ENCODE measurements at places on chromosomes 16 and 17.

GRCh38 chr16:50739031-50739430 lies 2.9 kb upstream of the CYLD start:
- no peak for DNase-seq

DNA sequence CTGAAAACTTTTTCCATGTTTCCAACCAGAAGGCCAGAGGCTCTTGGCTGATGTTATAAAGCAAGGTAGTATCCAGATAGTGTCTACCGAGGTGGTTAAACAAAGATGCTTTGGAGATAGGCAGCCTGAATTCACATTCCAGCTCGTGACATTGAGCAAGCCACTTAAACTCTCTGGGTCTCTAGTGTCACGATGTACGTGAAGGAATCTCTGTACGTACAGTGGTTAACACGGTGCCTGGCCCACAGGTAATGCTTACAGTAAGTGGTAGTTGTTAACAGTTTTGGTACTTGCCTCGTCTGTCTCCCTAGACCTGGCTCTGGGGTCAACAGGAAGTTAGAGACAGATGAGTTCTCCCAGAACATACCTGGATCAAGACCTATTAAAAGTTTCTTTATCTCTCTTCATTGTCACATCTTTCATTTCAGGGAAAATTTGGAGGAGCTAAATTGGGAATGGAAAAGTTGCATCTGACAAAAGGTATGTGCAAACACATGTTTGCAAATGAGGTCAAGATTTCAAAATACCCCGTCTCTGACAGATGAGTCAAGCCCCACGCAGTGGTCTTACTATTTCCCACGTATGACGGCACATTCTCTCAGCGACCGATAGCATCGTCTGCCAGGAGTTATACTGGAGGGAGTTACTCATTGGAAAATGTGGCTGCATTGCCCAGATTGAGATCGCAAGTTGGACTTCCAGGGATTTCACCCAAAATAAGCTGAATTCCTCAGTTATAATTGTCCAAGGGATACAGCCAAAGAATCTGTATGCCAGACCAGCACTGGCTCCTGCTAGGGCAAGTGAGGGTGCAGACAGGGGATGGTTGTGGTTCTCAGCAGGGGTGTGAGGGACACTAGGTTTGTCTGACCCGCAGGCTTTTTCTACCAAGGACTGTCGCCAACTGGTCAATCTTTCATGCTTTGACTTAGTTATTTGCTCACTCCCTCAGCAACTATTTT lies 18.9 kb upstream of the MYH10 start:
- no peak for DNase-seq

GRCh38 chr16:31507617-31507928 lies 618 bp downstream of the RUSF1 start:
- no peak for DNase-seq

DNA sequence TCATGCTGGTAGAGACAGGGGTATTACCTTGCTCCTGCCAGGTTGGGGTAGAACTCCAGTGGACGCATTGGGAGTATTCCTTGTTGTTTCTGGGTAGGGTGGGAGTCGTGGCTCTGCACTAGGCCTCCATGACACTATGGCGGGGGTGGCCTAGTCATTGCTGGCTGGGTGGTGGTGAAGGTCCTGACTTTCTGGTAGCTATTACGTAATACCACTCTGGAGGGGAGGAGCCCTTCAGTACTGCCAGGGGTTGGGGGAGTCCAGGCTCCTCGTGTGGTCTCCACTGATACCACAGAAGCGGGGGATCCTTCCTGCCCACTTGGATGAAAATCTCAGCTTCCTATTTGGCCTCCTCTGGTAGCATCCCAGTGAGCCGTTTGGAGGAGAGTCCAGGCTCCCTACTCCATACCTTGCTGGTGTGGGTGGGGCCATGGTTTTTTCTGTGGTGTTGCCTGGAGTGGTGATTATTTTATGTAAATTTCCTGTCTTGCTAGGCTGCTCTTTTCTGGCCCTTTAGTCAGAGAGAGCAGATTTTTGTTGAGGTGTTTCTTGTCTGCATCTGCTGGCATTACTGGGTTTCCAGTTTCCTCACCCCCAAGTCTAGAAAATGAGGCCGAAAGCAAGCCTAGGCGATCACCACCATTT lies 65.8 kb upstream of the GNG13 start:
- DNase-seq, result no peak

DNA sequence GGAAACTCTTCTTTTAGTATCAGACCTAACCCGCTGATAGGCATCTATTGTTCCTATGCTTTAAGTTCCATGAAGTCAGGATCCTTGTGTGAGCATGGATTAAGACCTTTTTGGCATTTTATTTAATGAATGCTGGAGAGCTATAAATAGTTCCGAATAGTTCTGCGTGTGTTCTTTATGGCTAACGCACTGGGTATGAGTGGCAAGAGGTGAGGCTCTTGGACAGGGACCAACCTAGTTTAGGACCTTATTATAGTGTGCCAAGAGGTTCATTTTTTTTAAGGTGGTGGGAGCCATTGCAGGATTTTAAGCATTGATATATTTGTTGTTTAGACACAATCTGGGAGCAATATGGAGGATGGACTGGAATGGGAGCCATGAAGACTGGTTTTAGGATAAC lies 71.8 kb downstream of the KPNA2 start:
- no peak for DNase-seq

DNA sequence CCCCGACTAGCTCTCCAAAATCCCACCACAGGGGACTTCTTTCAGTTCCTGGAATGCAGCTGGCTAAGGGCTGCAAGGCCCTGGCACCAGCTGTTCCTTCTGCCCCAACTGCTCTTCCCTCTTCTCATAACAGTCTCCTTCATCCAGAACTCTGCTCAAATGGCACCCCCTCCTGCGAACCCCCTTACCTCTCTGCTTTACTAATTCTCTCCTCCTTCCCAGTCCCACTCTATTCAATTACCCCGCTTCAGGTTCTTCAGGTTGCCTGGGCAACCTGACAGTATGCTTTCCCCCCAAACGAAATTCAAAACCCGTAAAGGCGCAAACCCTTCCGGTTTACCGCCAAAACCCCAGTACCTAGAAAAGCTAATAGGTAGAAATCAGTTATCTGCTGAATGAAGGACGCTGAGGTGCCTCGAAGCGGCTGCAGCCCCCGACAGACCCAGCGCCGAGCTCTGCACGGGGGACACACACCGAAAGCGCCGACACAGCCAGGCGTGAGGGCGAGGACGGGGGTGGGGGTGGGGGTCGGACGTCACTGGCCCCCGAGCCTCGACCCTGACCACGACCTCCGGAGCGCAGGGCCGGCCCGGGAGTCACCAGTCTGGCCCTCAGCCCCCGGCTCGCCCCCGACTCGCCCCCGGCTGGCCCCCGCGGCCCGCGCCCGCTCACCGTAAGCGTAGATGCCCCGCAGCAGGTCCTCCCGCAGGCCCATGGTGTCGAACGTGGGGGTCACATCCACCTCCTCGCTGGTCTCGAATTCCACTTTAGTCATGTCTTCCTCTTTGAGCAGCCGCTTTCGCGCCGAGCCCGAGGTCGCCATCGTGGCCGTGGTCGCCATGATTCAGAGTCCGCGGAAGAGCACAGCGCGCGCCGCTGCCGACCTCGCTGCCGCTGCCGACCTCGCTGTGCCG lies 550 bp downstream of the EIF4A3 start:
- no peak for DNase-seq

DNA sequence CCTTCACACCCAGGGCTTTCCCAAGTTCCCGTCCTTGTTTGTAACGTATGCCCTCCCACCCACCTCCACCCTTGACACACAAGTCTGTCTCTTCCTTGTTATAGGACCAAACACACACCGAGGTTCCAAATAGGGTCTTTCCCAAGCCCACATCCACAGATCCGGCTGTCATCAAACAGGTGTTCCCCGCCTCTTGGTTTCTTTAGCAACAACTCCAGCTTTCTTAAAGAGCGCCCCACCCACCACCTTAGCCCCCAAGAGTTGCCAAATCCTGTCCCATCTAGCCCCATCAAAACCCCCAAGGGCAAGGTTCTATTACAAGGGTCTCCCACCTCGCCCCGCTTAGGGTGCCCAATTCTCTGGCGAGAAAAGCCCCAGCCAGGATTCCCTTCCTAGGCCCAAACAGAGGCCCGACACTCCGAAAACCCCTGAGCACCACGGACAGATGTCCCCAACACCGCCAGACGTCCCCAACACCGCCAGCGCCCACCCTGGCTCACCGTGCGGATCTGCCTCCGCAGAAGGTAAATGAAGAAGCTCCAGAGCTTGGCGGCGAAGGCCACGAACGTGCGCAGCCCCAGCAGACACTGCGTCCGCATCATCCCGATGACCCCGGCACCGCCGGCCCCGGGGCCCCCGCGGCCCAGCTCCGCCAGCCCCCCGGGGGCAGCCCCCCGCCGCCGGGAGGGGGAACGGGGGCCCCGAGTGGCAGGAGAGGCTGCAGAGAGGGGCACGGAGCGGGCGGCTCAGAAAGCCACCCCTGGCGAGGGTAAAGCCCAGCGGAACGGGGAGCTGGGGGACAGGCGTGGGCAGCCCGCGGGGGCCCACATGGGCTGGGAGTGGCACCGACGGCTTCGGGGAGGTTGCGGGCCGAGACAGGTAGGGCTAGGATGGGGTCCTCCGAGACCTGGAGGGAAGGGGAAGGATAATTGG lies 573 bp downstream of the CTDNEP1 start:
- no peak for DNase-seq

- DNase-seq, result no peak
These were observed 35.1 kb downstream of the ZFPM1 start for GRCh38 chr16:88487920-88488851.

GRCh38 chr16:3780570-3780969 lies 63.2 kb upstream of the TRAP1 start:
- DNase-seq, result no peak

DNA sequence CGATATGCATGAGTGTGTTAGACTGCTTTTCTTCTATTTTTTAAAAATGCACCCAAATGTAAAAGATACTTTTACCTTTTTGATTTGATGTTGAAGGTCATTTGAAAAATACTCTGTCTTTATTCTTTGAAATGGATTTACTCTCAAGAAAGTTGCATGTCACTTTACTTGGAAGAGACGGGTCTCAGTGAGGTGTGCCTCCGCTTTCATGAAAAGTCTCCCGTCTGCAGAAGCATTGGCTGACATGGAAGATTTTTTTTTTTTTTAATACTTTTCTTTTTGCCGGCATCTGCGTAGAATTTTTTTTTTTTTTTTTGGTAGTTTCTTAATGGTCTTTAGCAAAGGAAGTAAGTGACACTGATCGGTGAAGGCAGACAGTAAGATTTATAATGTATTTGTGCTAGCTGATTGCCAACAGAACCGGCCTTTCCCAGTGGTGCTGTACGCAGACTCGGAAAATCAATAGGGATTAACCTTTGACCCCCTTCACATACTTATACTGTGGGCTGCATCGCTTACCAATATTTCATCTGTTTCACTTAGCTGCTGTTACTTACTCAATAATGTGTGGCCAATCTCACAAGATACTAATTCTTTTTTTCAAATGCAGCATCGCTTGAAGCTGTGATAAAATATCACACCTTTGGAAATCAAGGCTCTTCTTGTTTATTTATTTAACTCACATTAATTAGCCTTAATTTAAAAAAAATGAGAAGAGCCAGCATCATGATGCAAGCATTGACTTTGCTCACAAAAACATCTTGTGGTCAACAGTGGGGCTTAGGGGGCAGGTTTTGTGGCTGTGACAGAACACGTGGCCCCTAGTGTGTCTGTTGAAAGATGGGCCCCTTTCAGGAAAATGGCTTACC lies 383.9 kb downstream of the WWOX start:
- no peak for DNase-seq

DNA sequence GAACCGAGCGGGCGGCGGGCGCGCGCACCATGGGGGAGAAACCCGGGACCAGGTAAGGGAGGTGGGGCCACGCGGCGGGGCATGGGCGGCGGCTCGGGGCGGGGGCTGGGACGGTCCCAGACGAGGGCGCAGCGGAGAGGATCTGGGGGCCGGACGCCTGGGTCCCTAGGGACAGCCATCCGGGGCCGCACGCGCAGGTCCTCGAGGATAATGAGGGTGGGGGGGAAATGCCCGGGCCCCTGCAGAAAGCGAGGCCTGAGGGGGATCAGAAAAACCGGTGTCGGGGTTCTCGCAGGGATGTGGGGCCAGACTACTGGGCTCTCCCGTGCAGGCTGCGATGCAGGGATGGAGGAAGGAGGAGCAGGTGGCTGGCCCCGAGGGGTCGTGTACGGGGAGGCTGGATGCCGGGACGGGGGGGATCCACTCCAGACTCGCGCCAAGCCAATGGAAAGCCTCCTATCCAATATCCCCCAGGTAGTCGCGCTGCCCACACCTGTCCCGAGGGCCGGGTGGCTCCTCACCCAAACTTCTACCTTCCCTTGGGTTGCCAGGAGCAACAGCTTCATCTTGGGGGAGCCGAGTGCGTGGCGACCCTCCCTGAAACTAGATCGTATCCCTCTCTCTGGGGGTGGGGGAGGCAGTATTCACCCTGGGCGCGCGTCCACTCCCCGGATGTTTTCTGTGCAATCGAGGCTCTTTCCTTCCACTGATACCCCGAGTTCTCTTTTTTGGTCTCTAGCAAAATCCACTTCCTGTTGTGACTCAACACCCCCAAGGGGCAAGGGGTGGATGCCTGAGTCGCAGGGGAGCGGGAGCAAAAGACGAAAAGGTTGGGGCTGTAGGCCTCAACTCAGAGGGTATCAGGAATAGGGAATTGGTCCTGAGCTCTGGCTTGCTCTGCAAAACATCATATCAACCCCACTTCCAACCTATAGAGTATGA lies 532 bp downstream of the ARRB2 start:
- no peak for DNase-seq

DNA sequence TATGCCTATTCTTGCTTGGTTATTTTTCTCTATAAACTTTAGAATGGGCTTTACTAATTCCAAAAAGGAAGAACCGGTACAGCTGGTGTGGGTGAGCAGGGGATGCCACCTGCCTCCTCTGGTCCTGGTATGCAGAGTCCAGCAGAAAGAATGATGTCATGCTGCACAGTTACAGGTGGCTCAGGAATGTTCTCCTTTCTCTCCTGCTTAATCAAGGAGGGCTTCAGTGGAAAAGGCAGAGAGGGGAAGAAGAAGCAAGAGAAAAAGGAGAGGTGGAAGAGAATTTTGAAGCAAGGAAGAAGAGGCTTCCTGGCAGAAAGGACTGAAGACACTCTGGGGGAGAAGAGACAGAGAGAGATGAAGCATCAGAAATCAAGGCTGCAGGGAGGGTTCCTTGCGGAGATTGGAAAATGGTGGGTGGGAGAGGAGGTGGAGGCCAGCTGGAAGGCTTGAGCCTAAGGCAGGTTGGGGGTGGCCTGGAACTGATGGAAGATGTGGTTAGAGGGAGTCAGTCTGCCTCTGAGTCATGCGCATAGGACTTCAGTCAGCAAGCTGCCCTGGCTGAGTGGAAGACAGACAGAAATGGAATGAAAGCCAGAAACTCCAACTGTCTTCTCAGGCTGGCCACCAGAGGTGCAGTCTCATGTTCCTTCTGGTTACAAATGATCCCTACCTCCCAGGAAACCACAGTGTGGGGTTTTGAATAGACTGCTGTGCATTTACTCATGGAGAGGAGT lies 64.6 kb upstream of the CRHR1 start:
- DNase-seq, result no peak

GRCh38 chr17:77695386-77695785 lies 263.1 kb upstream of the TNRC6C start:
- no peak for DNase-seq

GRCh38 chr16:20411055-20411454 lies 1.7 kb downstream of the ACSM5 start:
- DNase-seq, result no peak

Measured in NCI-H1930 (cell line).